ENCODE measurements at places on chromosomes 7 and 10.

DNA sequence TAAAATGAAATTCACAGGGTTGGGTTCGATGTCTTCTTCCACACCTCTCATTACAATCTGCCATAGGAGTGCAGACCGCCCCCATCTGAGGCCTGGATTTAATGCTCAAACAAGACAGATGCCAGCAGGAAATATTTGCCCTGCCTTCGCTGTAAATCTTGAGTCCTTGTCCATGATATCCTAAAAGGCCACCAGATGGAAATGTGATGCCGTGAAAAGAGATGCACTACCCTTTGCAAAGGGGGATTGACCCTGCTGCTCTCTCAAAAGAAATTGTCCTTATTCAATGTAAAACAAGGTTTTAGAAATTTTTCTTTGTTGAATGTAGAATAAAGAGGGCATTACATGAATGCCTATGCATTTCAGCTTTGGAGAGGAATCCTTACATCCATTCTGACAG, 37.5 kb downstream of the AGAP4 start:
- no peak for DNase-seq

DNA sequence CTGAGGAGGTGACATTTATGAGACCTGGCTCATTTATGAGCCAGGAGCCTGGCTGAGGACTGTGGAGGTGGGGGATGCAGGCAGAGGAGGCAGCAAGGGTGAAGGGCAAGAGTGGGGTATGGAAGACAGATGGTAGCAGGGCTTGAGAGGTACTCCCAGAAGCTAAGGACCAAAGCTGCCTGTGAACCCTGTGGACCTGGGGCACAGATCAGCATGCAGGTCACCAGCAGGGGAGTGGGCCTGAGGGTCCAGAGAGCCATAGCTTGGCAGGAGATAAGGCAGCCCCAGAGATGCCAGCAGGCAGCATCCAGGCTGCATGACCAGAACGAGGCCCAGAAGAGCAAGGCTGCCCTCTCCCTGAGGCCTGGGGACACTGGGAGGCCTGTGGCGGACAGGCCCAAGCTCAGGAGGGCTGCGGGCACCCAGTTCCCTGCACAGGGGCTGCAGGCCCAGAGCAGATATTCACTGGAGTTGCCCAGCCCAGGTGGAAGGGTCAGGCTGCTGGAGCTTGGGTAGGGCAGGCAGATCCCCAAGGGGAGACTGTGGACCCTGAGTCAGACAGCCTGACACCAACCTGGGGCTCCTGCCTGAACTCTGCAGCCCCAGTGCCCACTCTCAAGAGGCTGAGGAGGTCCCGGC, 3.4 kb downstream of the GPR15LG start:
- no peak for DNase-seq

DNA sequence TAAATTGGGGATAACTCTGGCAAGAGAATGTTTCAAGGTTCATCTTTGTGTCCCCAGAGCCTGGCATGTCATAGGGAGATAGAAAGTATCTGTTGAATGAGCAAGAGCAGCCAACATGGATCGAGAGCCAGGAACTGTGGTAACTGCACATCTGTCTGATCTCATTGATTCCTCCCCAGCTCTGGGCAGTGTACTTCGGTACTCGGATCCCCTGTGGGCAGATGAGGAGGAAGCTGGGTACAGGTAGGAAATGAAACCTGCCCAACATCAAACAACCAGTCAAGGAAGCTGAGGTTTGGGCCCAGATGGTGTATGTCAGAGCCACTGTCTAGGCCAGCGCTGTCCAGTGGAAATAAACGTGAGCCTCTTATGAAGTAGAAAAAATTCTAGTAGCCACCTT, 76.4 kb downstream of the GRK5 start:
- no peak for DNase-seq

DNA sequence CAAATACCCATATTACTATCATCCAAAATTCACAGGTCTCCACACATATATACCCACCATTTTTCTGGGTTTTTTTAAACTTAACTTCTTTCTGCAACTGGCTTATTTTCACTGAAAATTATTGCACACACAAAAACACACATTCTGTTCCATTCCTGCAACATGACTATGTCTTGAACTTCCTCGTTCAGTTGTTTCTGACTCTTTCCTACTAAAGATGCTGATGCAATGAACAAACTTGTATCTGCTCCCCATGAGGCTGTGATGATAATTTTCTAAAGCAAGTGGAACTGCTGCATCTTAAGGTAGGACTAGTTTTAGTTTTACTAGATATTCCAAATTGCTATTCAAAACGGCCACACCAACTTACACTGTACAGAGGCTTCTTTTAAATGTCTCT, 77.7 kb downstream of the OSBPL3 start:
- no peak for DNase-seq

DNA sequence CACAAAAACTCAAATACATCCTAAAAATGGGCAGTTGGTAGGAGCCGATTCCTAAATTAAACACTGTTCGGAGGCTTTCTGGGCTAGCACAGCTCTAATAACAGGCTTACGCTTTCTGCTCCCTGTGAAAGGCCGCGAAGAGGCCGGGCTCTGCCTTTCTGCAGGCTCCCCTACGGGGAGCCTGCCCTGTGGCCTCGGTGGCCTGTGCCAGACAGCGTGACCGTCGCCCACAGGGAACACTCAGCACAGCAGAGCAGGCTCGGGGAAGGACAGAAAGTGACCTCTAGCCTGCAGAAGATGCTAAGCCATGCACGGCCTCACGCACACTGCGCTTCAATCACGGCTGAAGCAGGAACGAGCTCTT, 64.2 kb downstream of the DIP2C start:
- DNase-seq = no peak

DNA sequence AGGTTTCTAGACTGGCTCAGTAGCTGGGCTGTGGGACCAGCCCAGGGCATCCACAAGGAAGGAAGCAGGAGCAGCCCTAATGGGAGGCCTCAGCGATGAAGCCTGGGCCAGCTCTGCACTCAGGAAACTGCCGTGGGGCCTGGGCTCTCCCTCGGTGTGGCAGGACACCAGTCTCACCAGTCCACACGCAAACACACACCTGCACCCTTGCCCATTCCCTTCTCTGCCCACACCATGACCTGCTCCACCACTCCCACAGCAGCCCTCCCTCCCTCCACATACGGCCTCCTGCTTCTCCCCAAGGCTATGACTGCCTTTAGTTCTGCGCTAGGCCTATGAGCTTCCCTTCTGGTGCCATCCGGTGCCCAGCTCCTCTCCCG, 7.1 kb downstream of the FGF8 start:
- no peak for DNase-seq

GRCh38 chr7:136878878-136879277, 10.4 kb downstream of the CHRM2 start:
- no peak for DNase-seq

DNA sequence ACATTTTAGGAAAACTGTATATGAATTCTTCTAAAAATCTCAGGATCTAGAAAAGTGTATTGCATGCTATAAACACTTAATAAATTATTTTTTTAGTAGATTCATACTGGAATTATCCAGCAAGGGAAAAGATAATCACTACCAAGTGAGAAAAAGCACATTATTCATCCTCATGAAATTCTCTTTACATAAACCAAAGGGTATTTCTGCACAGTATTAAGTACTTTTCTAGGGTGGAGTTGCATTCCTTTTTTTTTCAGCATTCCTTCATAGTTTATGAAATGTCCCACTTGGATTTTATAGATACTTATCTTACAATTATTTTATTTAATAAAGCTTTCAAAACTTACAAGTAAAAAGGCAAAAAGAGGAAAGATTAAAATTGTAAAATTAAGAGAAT, 403.3 kb downstream of the HGF start:
- DNase-seq = no peak

- no peak for DNase-seq
Observed at GRCh38 chr7:139738101-139738489, 39.7 kb downstream of the HIPK2 start.

GRCh38 chr10:36342781-36343180, 700.7 kb upstream of the FZD8 start:
- DNase-seq = no peak

DNA sequence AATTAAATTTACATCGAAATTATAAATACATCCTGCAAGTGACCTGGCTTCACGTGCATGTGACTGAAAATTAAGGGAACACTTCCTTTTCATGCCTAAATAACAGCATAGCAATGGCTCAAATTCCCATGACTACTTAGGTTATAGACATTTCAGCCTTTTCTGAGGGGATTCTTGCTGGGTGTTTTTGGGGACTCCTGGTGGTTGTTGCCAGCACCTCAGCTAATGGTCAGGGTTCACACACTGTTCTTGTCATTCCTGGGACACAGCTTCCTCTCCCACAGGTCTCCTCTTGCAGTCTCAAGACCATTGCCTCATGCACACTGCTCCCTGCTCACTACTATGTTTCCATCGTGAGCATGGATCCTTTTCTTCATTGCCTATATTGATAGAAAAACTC, 148.9 kb upstream of the GLI3 start:
- no peak for DNase-seq

DNA sequence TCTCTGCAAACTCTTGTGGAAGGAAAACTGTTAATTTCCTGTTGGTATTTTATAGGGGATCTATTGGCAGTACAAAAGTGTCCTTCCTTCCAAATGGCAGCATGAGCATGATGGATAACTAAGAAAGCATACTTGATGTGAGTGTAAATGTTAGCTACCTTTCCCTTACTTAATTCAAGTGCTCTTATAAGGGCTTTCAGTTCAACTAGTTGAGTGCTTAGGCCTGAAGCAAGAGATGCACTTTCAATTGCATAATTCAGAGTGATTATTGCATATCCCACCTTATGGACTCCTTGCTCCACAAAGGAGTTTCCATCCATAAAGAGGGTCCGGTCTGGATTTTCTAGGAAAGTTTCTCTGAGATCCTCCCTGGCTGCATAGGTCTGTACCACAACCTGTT, 56.3 kb upstream of the CYP2C8 start:
- no peak for DNase-seq

- DNase-seq = no peak
Observed at GRCh38 chr7:26103596-26103995, 48.4 kb upstream of the NFE2L3 start.
